ENCODE measurements at places on chromosomes 3 and 15. TPM values are rescaled to one million over a fixed set of nuclear protein-coding genes. Genes with fewer than 3 reads are reported as not detected.

- no peak overlapping the region for H3K4me3 ChIP-seq
- DNase-seq: no peak
- H3K36me3 ChIP-seq: no peaks in the 10 kb centered on the region
- H3K27me3 ChIP-seq: no peaks in the 10 kb centered on the region
- H3K4me1 ChIP-seq: no peaks in the 10 kb centered on the region
These were observed 127.0 kb downstream of the CPNE4 start for GRCh38 chr3:131907796-131908195.

DNA sequence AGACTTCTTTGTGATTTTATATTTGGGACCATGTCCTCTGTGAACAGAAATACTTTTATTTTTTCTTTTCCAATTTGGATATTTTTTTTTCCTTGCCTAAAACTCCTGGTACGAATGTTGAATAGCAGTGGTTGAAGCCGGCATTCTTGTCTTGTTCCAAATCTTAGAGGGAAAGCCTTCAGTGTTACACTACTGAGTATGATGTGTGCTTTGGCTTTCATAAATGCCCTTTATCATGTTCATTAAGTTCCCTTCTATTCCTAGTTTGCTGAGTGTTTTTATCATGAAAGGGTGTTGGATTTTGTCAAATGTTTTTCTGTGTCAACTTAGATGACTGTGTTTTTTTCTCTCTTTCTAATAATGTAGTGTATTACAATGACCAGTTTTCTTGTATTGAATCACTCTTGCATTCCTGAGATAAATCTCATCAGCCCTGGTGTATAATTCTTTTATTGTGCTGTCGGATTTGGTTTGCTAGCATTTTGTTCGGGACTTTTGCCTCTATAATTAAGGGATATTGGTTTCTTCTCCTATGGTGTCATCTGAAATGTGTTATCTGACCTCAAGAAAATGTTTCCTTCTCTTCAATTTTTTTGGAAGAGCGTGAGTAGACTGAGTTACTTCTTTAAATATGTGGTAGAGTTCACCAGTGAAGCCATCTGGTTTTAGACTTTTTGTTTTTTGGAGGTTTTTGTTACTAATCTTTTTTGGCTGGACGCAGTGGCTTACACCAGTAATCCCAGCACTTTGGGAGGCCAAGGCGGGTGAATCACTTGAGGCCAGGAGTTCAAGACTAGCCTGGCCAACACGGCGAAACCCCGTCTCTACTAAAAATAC is 33.3 kb downstream of the MAP1A start:
- no peak for DNase-seq
- H3K4me3 ChIP-seq: no peak overlapping the region
- H3K27me3 ChIP-seq: no peaks in the 10 kb centered on the region
- H3K4me1 ChIP-seq: no peaks in the 10 kb centered on the region
- H3K27ac ChIP-seq: no peak overlapping the region
- peaks cover 18% of the 10 kb centered on the region for H3K36me3 ChIP-seq

DNA sequence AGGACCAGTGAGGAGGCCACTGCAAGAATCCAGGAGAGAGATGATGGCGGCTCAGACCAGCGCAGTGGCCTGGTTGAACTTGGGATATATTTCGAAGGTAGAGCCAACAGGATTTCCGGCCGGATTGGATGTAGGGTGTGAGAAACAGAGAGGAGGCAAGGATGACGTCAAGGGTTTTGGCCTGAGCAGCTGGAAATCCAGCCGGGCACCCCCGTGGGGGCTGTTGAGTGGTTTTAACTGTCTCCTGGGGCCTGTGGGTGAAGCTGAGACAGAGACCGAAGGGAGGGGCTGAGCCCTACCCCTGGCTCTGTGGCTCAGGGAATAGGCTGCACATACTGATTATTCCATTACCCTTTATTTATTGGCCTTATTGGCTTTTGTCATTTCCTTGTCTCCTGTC is 45.7 kb downstream of the EXOG start:
- H3K36me3 ChIP-seq: peaks cover 13% of the 10 kb centered on the region
- H3K4me1 ChIP-seq: peaks cover 9% of the 10 kb centered on the region

- no peak overlapping the region for H3K27ac ChIP-seq
- H3K4me3 ChIP-seq: no peak overlapping the region
- H3K27me3 ChIP-seq: no peaks in the 10 kb centered on the region
- DNase-seq: no peak
- peaks cover 2% of the 10 kb centered on the region for H3K4me1 ChIP-seq
- no peaks in the 10 kb centered on the region for H3K36me3 ChIP-seq
These were observed 37.9 kb upstream of the THUMPD3 start for GRCh38 chr3:9324944-9325343.

DNA sequence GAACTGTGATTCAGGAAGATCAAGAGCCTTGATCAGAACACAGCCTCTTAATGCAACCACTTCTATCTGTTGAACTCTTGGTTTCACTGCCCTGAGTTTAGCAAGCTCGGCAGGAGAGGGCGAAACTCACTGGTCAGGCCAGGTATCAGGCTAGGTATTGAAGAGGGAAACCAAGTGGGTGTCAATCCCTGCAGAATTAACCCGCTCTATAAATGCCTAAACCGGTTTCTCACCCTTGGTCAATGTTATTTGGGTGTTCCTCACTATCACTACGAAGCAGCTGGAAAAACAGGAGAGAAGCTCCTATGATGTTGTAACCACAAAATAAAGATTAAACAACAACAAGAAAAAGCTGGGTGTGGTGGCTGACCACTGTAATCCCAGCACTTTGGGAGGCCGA is 23.9 kb downstream of the LIPH start:
- H3K27ac ChIP-seq: no peak overlapping the region
- H3K36me3 ChIP-seq: no peaks in the 10 kb centered on the region
- H3K4me1 ChIP-seq: no peaks in the 10 kb centered on the region
- DNase-seq: no peak
- no peaks in the 10 kb centered on the region for H3K27me3 ChIP-seq
- no peak overlapping the region for H3K4me3 ChIP-seq

GRCh38 chr15:66885281-66885915 is 180.0 kb upstream of the SMAD3 start:
- H3K27me3 ChIP-seq: no peaks in the 10 kb centered on the region
- no peaks in the 10 kb centered on the region for H3K36me3 ChIP-seq
- H3K27ac ChIP-seq: no peak overlapping the region
- peaks cover 22% of the 10 kb centered on the region for H3K4me1 ChIP-seq

DNA sequence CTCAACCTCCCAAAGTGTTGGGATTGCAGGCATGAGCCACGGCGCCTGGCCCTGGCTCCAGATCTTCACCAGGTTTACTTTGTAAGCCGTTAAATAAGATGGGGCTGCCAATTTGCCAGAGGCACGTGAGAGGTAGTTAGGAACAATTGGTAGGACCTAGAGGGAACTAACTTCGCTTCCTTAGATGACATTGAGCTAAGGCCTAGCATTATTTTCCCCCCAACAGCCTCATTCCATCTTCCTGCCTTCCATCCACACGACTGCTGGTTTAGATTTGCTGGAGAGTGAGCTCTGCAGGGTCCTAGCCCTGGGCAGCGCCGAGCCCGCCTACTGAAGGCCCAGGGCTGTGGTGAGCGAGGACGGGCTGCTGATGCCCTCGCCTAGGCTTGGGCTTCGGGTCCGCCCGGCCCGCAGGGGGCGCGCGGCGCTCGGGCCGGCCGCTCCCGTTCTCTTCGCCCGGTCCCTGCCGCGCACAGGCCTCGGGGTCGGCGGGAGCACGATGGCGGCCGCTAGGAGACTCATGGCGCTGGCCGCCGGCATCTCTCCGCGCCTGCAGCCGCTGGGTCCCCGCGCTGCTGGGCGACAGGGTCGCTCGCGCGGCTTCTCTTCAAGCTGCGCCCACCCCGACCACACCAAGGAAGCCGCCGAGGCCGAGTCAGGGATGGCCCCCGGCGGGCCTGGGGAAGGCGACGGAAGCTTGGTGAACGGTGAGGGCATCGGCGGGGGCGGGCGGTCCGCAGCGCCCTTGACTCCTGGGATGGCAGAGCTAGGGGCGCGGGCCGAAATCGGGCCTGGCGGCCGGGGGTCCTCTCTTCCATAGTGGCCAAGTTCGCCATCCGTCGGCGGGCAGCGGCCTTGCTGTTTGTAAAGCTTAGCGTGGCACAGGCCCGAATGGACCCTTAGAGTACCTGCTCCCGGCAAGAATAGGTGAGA is 21.9 kb downstream of the DHX30 start:
- H3K27me3 ChIP-seq: no peaks in the 10 kb centered on the region
- peak; percentile 78 for DNase-seq
- H3K4me3 ChIP-seq: peak overlapping the region; percentile 81

DNA sequence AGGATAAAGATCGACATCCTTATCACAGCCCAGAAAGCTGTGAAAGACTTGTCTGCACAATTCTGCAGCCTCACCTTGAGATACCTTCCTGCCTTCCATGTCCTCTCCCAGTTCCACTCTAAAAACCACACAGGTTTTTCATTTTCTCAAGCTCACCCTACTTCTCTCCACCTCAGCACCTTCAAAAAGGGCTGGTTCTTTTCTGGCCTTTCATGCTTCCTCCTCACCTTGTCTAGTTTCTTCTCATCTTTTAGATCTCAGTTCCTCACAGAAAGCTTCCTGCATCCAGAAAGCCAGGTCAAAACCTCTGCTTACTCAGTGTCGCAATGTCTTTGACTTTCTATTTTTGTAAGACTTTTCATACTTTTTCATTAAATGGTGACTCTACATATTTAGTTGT is 140.2 kb upstream of the STT3B start:
- DNase-seq: no peak
- no peak overlapping the region for H3K4me3 ChIP-seq
- no peak overlapping the region for H3K27ac ChIP-seq
- H3K36me3 ChIP-seq: no peaks in the 10 kb centered on the region
- H3K4me1 ChIP-seq: no peaks in the 10 kb centered on the region

DNA sequence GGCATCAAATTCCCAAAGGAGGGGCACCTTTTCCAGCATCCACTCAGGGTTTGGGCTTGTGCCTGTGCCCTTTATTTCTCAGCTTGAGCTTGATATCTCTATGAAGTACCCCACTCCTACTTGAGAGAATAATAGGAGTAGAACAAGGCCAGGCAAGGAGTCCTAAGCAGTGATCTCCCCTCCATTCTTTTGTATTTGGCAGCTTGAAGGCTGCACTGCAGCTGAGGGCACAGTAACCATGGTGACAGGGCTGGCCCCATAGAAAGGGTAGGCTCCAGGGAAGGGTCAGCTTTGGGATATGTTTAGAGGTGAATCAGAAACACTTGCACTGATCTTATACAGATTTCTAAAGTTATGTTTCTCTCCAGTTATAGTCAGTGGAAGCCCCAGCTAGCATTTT is 145.4 kb upstream of the SLC24A5 start:
- no peak overlapping the region for H3K4me3 ChIP-seq
- no peaks in the 10 kb centered on the region for H3K36me3 ChIP-seq
- H3K27ac ChIP-seq: no peak overlapping the region
- no peaks in the 10 kb centered on the region for H3K27me3 ChIP-seq
- DNase-seq: no peak

DNA sequence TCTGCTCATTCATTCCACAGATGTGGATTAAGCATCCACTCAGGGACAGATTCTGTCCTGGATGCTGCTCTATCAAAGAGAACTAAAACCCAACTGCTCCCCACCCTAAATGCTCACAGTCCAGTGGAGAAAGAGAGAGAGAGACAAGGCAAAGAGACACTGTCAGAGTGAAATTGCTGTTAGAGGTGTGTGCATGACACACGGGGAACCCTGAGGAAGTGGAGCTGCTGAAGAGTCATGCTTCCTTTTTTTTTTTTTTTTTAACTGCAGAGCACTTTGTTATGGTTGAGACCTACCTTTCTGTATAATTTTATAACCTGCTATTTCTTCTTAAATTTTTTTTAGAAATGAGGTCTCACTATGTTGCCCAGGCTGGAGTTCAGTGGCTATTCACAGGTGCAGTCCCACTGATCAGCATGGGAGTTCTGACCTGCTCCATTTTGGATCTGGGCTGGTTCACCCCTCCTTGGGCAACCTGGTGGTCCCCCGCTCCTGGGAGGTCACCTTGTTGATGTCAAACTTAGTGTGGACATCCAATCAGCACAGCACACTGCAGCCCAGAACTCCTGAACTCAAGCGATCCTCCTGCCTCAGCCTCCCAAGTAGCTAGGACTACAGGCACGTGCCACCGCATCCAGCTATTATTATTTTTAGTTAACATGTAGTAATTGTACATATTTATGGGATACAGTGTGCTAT is 18.2 kb upstream of the PSTPIP1 start:
- H3K4me3 ChIP-seq: no peak overlapping the region
- no peaks in the 10 kb centered on the region for H3K27me3 ChIP-seq
- no peaks in the 10 kb centered on the region for H3K36me3 ChIP-seq
- no peaks in the 10 kb centered on the region for H3K4me1 ChIP-seq
- H3K27ac ChIP-seq: no peak overlapping the region

DNA sequence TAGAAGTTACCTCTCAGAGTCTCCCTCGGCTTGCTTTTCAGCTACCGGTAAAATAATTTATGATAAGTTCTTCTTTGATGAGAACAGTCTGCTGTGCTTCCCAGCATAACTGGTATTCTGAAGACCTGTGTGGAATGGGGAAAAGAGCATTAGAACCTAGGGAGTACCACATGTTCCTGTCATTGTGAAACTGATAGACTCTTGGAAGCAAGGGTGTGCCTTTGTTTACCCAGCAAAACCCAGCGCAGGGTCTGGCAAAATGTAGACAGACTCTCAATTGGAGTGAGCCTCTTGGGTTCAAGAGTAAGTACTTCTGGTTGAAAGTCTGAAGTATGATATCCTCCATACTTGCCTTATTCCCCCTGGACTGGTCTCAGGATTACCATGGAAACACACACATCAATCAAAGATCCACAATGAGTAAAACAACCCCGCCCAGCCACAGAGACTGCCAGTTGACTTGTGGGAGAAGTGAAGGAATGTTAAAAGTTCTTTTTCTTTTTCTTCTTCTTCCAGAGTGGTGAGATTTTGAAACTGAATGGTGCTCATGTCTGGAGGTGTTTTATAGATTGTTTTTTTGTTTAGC is 652.4 kb upstream of the NAALADL2 start:
- H3K27me3 ChIP-seq: no peaks in the 10 kb centered on the region
- H3K4me1 ChIP-seq: no peaks in the 10 kb centered on the region
- H3K4me3 ChIP-seq: no peak overlapping the region
- no peaks in the 10 kb centered on the region for H3K36me3 ChIP-seq
- no peak overlapping the region for H3K27ac ChIP-seq

DNA sequence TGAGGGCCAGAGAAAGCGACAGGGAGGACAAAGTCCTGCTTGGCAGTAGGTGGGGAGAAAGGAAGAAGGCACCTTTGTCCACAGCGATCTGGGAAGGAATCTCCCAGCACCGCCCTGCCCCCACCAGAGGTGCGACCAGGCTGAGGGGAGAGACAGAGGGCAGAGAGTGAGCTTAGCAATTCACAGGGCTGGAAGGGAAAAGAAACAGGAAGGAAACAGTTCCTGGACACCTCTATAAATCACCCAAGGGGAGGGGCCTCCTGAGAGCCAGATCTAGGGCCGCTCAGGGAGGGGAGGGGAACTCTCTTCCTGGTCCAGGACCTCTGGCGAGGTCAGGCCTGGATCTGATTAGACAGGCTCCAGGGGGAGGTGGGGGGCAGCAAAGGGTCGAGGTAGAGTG is 35.4 kb downstream of the RNU5B-1 start:
- DNase-seq: no peak
- H3K27ac ChIP-seq: no peak overlapping the region
- peaks cover 76% of the 10 kb centered on the region for H3K4me1 ChIP-seq
- no peaks in the 10 kb centered on the region for H3K27me3 ChIP-seq
- peaks cover 10% of the 10 kb centered on the region for H3K36me3 ChIP-seq
- H3K4me3 ChIP-seq: no peak overlapping the region

- H3K4me3 ChIP-seq: no peak overlapping the region
- DNase-seq: no peak
- no peak overlapping the region for H3K27ac ChIP-seq
- no peaks in the 10 kb centered on the region for H3K36me3 ChIP-seq
- H3K4me1 ChIP-seq: no peaks in the 10 kb centered on the region
- H3K27me3 ChIP-seq: no peaks in the 10 kb centered on the region
These were observed 482.6 kb upstream of the TPRG1 start for GRCh38 chr3:188689101-188689574.

The TMEM45A gene
- 22.5 TPM for total RNA-seq

The TRH gene
- total RNA-seq: 7.0 TPM

The PRICKLE2 gene
- total RNA-seq: 51.3 TPM

The CEMIP gene
- 257 TPM for total RNA-seq

The GOLGA8N gene
- total RNA-seq: 12.3 TPM
